ENCODE measurements at places on chromosomes 1 and 21. TPM values are rescaled to one million over a fixed set of nuclear protein-coding genes. Genes with fewer than 3 reads are reported as not detected.

- DNase-seq = no peak
Measured at GRCh38 chr1:111369645-111370044, 57.9 kb downstream of the OVGP1 start.

Gene SLX9
- 7.4 TPM for total RNA-seq

Gene LCE3D
- total RNA-seq = not detected

Gene CSF3R
- total RNA-seq = not detected
